Common myeloid progenitor, CD34-positive (primary cell): ENCODE measurements at places on chromosomes 13 and 19.

GRCh38 chr19:46181388-46181779 lies 33.3 kb downstream of the IGFL2 start:
- no peaks in the 10 kb centered on the region for H3K36me3 ChIP-seq
- no peaks in the 10 kb centered on the region for H3K4me1 ChIP-seq
- peak; percentile 41 for DNase-seq
- H3K4me3 ChIP-seq = no peak overlapping the region
- H3K27me3 ChIP-seq = no peaks in the 10 kb centered on the region
- no peak overlapping the region for H3K27ac ChIP-seq

GRCh38 chr13:79530270-79530669 lies 49.3 kb downstream of the NDFIP2 start:
- H3K36me3 ChIP-seq = no peaks in the 10 kb centered on the region
- no peak overlapping the region for H3K4me3 ChIP-seq
- DNase-seq = no peak

DNA sequence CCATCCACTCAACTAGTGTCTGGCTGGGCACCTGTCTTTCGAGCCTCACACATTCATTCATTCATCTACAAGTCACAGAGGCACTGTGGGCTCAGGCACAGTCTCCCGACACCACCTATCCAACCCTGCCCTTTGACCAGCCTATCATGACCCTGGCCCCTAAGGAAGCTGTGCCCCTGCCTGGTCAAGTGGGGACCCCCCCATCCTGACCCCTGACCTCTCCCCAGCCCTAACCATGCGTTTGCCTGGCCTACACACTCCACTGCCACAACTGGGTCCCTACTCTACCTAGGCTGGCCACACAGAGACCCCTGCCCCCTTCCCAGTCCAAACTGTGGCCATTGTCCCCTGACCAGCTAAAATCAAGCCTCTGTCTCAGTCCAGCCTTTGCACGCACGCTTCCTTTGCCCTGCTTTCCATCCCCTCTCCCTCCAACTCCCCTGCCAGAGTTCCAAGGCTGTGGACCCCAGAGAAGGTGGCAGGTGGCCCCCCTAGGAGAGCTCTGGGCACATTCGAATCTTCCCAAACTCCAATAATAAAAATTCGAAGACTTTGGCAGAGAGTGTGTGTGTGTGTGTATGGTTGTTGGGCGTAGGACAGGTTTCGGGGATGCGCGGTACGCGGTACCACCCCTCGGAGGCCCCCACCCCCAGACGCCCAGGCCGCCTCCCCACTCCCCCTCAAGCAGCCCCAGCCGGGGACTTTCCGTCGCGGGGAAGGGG lies 404 bp upstream of the IL27RA start:
- H3K27ac ChIP-seq = peak overlapping the region; percentile 85
- DNase-seq = no peak
- no peaks in the 10 kb centered on the region for H3K36me3 ChIP-seq

GRCh38 chr13:43785650-43786471 lies 911 bp downstream of the ENOX1 start:
- H3K4me3 ChIP-seq = peak overlapping the region; percentile 78
- peak; percentile 81 for DNase-seq
- peaks cover 22% of the 10 kb centered on the region for H3K4me1 ChIP-seq
- peaks cover 3% of the 10 kb centered on the region for H3K27me3 ChIP-seq

DNA sequence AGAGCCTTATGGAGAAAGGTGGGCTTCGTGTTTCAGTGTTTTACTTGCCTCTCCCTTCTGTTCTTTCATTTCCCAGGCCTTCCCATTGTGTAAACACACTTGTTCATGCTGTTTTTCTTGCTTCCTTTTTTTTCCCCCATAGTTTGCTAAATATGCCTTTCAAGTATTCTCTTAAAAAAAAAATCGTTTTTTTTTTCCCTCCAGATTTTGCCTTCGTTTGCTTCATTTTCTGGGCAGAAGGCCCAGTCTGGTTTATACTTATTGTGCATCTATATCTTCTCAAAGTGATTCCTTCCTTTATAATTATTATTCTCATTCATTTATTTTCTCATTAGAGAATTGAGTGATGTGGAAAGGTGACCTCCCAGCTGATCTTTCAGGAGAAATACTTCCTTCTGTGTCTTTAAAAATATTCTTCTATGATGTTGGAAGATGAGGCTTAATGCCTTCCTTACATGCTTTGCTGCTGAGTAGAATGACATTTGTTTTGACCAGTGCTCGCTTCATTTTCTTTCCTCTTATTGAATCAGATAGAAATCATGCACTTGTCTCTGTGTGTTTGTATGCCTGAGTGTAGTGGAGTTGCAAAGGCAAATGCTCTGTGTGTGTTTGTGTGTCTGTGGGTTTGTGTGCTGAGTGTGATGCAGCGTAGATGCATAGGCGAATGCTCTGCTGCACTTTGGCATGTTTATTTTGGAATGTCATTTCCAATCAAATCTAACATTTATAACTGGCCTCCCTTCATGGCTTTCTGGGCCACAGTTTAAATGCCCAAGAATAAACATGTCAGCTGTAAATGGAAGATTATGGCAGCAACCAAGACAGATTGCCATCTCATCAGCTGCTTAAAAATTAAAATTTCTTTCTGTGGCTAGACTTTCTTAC lies 591.4 kb downstream of the FGF9 start:
- no peaks in the 10 kb centered on the region for H3K27me3 ChIP-seq
- no peak overlapping the region for H3K27ac ChIP-seq
- no peak for DNase-seq
- H3K36me3 ChIP-seq = no peaks in the 10 kb centered on the region
- H3K4me1 ChIP-seq = no peaks in the 10 kb centered on the region
- H3K4me3 ChIP-seq = no peak overlapping the region

GRCh38 chr19:31174948-31175347 lies 174.3 kb downstream of the TSHZ3 start:
- no peak for DNase-seq
- no peak overlapping the region for H3K4me3 ChIP-seq
- H3K27me3 ChIP-seq = no peaks in the 10 kb centered on the region
- H3K27ac ChIP-seq = no peak overlapping the region
- H3K4me1 ChIP-seq = no peaks in the 10 kb centered on the region
- H3K36me3 ChIP-seq = no peaks in the 10 kb centered on the region

- no peak for DNase-seq
- no peak overlapping the region for H3K27ac ChIP-seq
These were observed 2304.9 kb downstream of the PCDH9 start for GRCh38 chr13:64925284-64925683.

- no peaks in the 10 kb centered on the region for H3K27me3 ChIP-seq
- H3K4me1 ChIP-seq = no peaks in the 10 kb centered on the region
- no peak for DNase-seq
- H3K4me3 ChIP-seq = no peak overlapping the region
These were observed 21.8 kb upstream of the ZNF492 start for GRCh38 chr19:22612316-22612715.

- no peaks in the 10 kb centered on the region for H3K27me3 ChIP-seq
- H3K4me1 ChIP-seq = no peaks in the 10 kb centered on the region
- no peak overlapping the region for H3K4me3 ChIP-seq
These were observed 14.1 kb upstream of the STARD13 start for GRCh38 chr13:33299626-33300025.
